ENCODE measurements at places on chromosomes 1 and 21.

DNA sequence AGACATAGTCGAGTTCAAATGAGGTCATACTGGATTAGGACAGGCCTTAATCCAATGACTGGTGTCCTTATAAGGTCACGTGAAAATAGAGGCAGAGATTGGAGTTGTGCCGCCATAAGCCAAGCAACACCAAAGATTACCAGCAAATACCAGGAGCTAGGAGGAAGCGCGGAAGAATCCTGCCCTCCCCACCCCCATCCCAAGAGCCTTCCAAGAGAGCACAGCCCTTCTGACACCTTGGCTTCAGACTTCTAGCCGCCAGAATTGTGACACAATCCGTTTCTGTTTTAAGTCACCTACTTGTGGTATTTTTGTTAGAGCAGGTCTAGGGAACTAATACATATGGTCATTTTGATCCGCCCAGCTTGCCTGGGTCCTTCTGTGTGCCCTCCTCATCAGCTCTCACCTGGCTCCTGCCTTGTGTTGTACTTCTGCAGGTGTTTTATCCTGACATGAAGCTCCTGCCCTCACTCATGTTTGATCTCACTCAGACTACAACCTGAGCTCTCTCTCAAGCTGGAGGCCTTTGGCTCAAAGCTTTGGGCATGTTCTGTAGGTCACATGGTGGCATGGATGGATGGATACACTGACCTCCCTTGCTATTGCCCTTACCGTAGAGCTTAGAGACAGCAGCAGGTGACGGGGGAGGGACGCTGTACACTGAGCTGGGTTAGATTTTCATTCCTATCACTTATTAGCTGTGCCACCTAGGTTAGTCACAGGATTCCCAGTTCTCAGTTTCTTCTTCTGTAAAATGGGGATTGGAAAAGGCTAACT, 10.7 kb upstream of the NUAK2 start:
- DNase-seq = no peak

GRCh38 chr1:210369425-210369824, 40.7 kb downstream of the HHAT start:
- DNase-seq = no peak

DNA sequence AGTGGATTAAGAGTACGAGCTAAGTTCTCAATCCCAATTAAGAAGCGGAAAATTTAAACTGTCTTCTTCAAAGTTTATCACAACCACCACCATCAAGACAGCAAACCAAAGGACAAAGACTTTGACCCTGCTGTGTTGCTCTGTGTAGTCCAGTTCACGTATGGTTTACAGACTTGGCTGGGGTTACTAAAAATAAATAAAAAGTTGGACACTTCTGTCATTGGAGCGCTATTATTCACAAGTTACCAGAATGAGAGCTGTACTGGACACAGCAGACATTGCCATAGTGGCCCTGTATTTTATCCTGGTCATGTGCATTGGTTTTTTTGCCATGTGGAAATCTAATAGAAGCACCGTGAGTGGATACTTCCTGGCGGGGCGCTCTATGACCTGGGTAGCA, 21.6 kb downstream of the MRPS6 start:
- no peak for DNase-seq

DNA sequence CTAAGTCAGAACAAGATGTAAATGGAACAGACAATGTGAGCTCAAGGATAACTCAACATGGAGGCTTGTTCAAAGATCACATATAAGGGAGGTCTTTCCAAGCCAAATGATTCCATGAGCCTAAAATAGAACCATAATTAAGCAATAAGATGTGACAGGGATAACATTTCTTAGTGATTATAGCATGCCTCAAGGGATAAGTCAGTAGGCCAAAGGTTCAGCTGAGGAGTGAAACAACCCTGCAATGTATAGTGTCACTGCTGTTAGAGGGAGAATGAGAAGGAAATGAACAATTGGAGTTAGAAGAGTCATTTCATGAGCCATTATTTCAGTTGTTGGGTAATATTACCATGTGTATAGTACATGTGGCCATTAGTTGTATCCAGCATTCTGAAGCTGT, 25.0 kb downstream of the GORAB start:
- no peak for DNase-seq

GRCh38 chr1:29083317-29084195, 40.1 kb downstream of the TMEM200B start:
- no peak for DNase-seq

GRCh38 chr1:207581496-207582153, 63.3 kb upstream of the CR1L start:
- DNase-seq = no peak

DNA sequence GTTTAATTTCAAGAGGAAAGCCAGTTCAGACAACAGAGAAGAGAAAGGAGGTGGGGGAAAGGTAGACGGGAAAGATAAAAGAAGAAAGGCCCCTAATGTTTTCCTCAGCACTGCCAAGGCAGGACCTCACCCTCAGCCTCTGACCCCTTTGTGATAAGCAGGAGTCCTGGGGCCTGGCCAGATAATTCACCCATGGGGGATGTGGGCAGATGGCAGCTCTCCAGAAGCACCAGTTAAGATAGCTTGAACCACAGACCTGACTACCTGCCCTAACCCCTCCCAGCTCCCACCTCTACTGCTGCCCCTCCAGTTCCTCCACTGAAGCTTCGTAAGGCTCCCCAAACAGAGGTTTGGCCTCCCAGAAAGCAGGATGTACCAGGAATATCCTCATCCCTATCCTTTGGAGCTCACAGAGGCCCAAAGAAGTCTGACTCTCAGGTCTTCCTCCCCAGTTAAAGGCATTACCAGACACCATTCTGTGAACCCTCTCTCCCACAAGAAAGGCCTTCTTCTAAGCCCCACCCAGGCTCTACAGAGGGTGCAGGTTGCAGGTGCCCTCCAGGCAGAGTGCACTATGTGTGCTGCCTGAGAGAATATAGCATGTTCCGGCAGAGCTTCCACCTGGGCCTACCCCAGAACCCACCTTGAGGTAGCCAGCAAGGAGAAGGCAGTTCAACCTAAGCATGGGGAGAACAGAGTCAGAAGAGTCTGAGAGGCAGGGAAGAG, 9.2 kb upstream of the SNAPIN start:
- DNase-seq = no peak

DNA sequence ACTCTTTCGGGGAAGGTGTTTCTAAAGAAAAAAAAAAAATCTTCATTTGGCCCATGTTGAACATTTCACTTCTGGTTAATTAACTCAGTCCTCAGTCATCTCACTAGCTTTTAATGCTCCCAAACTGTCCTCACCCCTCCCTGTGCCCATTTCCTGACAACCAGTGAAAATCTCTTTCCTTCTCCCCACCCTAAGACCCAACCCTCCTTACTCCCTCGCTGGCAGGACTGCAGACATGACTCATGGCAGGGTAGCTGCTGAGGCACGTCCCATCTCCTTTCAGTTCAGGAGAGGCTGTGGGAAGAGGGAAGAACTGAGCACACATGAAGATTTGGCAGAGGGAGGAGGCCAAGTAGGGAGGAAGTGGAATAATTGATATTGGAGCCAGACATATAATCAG, 12.6 kb downstream of the PKP1 start:
- DNase-seq = peak; percentile 39

GRCh38 chr1:170168265-170168664, 22.5 kb downstream of the NTMT2 start:
- DNase-seq = peak; percentile 41

DNA sequence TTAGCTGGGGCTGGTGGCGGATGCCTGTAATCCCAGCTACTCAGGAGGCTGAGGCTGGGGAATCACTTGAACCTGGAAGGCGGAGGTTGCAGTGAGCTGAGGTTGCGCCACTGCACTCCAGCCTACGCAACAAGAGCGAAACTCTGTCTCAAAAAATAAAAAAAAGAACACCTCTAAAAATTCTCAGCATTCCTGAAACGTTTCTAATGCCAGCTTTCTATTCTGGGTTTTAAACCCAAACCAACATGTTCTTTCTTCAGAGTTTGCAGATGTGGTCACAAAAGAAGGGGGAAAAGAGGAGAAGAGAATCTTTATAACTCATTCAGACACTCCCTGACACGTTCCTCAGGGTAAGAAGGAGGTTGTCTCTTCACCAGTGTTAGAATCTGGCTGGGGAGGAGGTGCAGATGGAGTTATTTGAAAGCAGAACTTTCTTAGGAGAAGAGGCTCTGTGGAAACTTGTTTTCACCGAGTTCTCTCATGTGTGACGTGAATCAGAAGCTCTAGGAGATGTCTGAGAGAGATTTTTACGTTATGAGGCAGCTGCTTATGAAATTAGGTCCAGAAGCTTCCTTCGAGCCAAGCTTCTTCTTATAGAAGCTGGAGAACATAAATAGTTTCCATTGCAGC, 17.8 kb upstream of the CNR2 start:
- DNase-seq = peak; percentile 22

DNA sequence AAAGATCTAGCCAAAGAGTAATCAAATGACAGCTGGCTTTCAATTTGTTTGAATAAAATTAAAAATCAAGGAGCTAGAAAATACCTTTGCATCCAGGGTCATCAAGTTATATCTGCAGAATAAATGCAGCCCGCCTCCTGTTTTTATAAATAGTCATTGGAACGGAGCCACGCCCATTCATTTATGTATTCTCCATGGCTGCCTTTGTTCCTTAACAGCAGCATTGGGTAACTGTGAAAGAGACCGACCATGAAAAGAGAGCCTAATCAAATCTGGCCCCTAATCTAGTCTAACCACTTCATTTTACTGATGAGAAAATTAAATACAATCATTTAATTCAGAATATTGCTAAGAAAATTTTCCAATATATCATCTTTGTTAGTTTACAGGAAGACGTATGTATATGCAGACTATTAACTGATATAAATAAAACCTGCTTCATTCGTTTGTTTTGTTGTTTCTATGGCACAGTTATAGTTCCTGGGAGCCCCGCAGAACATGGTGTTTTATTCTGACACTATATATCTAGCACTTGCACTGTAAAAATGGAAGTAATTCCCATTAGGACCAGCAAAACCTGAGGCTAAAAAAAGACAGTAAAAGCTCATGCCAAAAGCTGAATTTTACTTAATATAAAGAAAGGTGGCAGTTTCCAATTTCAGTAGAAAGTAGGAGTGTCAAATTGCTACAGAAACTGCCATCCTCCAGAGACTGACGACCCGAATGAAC, 111.8 kb upstream of the PALMD start:
- DNase-seq = no peak

GRCh38 chr1:205518661-205519540, 14.4 kb downstream of the CDK18 start:
- DNase-seq = no peak

DNA sequence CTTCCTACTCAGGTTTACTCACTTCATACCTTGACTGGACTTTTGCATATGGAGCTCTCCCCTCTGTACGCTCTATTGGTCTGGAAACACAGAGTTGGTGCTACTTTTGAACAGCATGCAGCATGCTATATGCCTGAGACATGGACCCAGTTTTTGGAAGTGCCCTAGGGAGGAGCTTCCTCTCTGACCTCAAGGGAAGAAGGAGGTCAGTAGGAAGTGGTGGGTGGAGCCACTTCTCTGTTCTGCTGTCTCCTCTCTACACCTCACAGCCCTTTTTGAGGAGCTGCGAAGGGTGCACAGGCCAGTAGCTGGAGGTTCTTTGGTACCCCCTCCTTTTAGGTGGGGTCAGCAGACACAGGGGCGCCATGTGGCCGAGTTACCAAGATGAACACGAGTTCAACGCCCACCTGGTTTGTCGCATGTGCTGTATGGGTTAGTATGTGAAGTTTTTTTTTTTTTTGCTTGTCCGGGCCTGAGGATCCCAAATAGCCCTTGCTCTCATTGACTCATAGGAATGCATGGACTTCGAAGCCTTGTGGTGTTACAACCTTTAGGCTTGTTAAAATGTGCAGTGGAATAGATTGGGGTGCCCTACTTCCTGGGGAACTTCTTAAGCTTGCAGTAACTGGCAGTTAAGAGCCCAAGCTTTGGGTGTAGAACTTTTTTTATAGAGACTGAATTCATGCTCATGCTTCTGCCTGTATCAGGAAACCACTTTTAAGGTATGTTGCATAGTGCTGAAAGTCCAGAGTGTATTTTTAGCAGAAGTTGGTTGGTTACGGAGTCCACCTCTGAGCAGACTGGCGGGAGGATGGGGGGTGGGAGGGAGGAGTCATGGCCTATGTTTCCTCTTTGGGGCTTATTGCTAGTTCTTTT, 10.7 kb downstream of the MACF1 start:
- no peak for DNase-seq

GRCh38 chr1:196098000-196098399, 510.2 kb downstream of the KCNT2 start:
- no peak for DNase-seq

GRCh38 chr1:15145327-15145726, 8.2 kb upstream of the TMEM51 start:
- DNase-seq = no peak

DNA sequence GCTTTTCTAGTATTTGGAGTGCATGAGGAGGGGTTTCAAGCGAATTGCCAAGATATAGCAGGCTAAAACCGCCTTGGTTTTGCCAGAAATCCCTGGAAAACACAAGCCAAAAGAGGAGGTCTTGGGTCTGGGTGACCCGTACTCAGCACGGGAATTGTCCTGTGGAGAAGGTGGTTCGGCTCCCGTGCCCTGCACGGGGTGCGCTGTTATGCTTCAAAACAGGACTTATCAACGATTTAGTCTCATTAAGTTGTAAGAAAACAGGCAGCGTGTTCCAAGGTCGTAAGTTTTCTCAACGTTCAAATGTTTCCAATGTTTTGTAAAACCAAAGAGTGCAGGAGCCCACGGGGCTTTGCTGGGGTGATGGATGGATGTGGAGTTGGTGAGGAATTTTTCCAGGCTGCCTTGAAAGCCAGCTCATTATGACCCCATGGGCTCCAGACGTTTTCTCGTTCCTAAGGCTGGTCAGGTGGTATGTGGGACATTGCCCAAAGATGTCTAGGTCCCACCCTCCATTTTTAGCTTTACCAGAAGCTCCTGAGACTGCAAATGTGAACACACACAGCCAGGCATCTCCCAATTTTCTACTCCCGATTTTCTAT, 75.4 kb upstream of the CLDN14 start:
- DNase-seq = no peak

GRCh38 chr1:156154317-156154749, 948 bp downstream of the SEMA4A start:
- DNase-seq = no peak

DNA sequence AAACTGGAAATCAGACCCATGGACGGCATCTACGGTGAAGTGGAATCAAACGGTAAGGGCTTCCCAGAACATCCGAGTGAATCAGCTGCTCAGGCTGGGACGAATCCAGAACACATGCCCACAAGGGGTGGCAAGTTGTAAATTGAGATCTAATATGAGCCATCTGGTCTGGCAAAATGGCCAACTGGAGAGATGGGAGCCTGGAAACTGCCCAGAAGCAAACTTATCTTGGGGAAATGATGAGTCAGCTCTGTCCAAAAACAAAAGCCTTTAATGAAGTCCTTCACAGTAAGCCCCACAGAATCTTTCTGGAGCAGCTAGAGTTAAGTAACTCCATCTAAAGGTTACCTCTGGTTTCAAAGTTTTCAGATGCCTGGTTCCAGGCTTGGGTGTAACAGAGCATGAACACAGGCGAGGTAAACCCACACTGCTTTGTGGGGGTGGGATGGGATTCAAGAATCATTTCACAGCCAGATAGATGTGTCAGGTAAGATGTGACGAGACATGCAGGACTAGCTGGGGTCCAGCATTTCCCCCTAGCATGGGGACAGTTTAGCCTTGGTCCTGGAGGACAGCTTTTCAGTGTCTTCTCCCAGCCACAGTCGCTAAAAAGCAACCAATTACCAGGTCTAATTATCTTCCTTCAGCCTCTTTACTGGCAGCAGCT, 10.5 kb upstream of the SRP9 start:
- DNase-seq = peak; percentile 96

- no peak for DNase-seq
Measured at GRCh38 chr1:212568978-212569537, 39.5 kb upstream of the ATF3 start.

All from fibroblast of the conjunctiva (primary cell).